ENCODE measurements at places on chromosomes 7 and 10.

DNA sequence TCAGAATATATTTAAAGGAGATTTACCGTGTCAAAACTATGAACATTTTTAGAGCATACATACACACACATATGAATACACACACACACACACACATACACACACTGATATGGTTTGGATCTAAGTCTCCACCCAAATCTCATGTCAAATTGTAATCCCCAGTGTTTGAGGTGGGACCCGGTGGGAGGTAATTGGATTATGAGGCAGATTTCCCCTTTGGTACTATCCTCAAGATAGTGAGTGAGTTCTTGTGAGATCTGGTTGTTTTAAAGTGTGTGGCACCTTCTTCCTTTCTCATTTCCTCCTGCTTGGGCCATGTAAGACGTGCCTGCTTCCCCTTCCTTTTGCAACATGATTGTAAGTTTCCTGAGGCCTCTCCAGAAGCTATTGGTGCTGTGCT lies 515.0 kb upstream of the ZMIZ1 start:
- no peak for DNase-seq

DNA sequence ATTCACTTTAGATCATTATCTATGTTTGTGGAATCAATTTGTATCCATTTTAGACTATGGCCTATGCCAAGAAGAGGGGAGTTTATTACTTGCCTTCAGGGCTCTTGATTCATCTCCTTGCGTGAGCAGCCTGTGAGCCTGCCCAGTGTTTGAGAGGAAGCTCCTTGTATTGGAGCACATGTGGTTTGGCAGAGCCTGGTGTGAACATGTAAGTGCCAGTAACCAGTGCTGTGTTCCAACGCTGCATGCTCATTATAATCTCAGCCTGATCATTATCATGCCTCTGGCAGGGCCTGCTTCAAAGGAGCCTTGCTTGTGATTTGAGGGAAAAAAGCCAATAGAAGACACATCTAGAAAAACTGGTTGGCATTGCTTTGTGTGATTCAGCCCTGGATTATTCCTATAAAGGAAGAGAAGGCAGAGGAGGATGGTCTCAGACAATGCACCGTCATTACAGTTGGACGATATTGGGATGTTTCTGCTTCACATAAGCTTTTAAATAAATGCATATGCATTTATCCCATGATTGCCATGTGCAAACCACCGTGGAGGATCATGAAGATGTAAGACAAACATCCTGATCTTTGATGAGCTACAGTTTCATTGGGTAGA lies 203.4 kb upstream of the AHR start:
- no peak for DNase-seq

GRCh38 chr7:114432061-114432460 lies 17.4 kb downstream of the FOXP2 start:
- no peak for DNase-seq

- DNase-seq, result no peak
These were observed 90.9 kb downstream of the NT5C2 start for GRCh38 chr10:103102195-103102594.

GRCh38 chr7:36906956-36907635 lies 182.8 kb upstream of the AOAH start:
- no peak for DNase-seq

GRCh38 chr7:12601302-12601869 lies 30.9 kb downstream of the SCIN start:
- DNase-seq, result peak; percentile 11

- DNase-seq, result no peak
These were observed 6.8 kb upstream of the CSTF2T start for GRCh38 chr10:51706225-51706624.

- no peak for DNase-seq
These were observed 35.8 kb upstream of the DIP2C start for GRCh38 chr10:725302-725701.

DNA sequence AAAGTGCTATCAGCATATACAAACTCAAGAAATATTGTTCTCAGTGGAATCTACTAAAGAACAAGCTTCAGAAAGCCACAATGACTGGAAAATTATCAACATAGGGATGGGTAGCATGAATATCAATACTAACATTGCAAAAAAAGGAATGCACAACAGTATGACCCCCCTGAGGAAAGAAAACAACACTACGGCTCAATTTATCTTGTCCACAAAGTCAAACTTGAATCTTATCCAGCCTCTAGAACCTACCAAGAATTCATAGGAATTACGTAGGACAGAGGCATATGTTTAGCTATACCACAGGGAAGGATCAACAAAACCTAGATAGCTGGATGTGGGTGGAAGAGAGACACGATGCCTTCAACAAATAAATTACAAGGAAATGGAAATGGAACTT lies 54.6 kb downstream of the AGMO start:
- DNase-seq, result no peak

DNA sequence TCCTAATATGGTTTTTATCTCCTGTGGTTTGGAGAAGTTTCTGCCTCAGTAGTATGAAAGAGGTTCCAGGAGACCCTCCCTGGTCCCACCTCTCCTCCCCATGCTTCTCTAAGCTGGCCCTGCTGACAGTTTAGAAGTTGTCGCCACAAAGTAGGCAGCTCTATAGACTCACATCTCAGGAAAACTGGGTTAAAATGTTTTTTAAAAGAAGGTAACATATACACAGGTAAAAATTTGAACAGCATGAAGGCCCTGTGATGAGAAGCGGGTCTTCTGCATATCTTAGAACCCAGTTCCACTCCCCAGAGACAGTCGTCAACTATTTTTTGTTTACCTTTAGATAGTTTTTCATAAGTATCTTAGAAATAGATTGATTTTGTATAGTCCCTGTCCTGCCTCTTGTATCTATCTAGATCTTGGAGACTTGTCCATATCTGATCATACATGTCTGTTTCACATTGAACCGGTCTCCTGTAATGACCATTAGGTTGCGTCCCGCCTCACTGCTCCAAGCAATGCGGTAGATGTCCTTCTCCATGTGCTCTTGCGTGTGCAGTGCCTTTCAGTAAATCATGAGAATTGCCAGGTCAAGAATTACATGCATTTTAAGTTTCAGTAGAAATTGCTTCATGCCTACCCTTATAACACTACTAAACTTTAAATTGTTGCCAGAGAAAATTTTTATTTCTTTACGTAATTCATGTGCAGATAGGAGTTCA lies 2.2 kb downstream of the DUSP5 start:
- DNase-seq, result no peak

- peak; percentile 66 for DNase-seq
These were observed 10.0 kb upstream of the TLX1 start for GRCh38 chr10:101120884-101121653.

GRCh38 chr7:18803923-18804322 lies 308.4 kb downstream of the HDAC9 start:
- DNase-seq, result no peak

DNA sequence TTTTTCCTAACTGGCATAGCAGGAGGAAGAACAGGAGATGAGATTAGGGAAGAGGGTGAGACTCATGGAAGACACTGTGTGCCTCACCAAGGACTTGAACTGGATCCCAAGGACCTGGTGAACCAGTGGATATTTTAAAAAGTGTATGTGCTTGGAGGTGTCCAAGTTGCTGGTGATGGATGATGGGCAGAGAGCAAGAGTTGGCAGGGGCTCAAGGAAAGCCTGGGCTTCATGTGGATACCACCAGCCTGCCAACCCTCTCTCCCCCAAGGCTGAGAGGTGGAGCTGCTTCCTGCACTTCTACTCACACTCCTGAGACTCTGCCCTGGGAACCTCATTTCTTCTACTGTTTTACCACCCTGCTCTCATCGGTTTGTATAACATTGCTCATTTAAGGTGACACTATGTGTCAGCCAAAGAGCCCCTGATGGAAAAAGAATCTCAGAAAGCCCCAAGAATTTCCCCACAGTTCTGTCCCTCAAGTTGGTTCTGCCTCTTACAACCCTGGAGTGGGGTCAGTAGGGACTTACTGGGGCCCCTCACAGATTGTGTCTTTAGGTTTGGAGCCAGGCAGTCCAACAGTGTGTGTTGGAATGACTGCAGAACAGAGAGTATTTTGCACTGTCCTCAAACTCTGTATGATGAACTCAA lies 56.2 kb upstream of the PDCD4 start:
- DNase-seq, result peak; percentile 44

GRCh38 chr7:135917721-135918120 lies 59.4 kb downstream of the MTPN start:
- no peak for DNase-seq

DNA sequence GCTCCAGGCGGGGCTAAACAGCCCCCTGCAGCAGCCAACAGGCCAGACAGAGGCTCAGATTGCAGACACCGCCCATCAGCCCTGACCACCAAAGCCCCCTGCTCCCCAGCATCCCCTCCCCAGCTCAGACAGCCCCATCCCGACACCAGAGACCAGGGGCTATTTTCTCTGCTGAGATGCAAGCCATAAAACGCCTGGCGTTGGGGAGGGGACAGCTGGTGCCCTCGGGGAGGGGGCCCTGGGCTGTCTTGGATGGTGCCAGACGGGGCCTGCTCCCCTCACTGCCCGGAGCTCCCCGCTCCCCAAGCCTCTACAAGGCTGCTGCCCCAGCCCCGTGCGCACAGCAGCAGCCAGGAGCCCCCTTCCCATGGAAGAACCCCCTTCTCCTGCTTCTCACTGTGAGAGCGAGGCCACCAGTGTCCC lies 31.8 kb downstream of the GET4 start:
- DNase-seq, result no peak

DNA sequence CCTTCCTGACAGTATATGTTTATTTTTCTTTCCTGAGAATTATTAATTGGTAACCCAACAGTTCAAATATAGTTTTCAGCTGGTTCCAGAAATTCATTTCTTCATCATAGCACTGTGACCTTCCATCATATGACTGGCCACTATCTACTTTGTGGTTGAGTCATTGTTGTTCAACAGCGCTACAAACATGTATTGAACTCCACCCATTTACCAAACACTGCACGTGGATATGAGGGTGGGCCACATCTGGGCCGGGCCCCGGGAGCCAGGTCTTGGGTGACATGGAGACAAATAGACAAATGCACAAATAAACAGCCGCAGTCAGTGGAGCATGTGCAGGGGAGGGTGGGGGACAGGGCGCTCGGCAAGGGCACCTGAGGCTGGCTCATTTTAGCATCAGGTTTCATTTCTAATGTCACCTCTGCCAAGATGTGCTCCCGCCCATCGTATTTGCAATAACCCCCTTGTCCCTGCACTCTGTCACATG lies 24.0 kb upstream of the EEPD1 start:
- no peak for DNase-seq

DNA sequence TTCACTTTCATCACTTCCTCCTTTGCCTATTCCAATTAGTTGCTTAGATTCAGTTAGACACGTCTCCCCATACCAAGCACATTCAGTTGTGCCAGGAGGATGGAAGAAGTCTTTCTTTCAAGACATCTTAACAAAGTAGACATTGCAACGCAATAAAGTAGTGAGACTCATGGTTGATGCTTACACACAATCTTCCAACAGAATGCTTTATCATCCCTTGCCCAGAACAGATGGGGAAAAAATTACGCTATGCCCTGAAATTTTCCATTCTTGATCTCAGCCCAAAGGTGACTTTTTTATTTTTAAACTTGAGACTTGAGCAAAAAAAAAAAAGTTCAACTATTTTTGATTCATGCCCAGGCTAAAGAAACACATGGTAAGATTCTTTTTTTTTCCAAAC lies 74.9 kb downstream of the KCNMA1 start:
- DNase-seq, result no peak

DNA sequence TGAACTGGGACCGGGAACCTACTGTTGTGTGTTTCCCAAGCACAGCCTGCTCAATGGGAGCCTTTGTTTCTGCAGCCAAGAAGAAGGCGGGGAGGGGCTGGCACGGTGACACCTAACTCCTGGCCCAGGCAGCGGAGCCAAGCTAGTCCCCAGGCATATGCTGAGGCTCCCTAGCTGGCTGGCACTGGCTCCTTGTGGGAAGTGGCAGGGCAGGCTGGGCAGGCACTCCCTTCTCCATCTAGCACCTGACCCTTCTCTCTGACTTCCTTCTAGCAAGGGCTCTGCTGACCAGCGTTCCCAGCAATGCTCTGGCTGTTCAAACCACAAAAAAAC lies 325.0 kb downstream of the PLXNA4 start:
- no peak for DNase-seq

DNA sequence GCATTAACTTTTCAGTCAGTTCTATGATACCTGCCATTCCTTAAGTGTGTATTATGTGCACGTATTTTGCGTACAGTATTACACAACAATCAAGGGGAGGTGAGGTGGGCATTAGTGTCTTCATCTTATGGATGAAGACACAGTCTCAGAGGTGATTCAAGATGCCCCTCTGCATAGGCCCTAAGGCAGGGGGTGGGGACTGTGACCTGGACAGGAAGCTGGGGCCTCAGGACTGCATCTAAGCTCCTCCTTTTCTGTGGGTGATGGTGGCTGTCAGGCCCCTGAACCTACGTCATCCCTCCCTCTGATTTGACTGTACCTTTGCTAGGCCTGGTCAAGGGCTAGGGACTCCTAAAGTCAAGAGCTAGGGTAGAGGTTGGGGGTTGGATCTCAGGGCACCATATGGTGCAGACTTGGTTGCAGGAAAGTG lies 38.9 kb downstream of the HK1 start:
- DNase-seq, result peak; percentile 84

DNA sequence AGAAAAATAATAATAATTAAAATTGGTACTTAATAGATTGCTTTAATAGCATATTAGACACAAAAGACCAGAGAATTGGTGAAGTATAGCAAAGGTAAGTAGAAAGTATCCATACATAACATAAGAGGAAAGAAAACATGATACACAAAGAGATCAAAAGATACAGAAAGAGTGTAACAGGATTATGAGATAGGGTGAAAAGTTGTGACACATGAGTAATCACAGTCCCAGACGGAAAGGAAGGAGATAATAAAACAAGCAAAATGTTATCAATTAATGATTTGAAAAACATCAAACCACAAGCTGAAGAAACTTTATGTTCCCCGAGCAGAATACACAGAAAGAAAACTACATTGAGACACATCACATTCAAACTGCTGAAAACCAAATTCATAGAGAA lies 10.5 kb downstream of the TCAF1 start:
- no peak for DNase-seq

DNA sequence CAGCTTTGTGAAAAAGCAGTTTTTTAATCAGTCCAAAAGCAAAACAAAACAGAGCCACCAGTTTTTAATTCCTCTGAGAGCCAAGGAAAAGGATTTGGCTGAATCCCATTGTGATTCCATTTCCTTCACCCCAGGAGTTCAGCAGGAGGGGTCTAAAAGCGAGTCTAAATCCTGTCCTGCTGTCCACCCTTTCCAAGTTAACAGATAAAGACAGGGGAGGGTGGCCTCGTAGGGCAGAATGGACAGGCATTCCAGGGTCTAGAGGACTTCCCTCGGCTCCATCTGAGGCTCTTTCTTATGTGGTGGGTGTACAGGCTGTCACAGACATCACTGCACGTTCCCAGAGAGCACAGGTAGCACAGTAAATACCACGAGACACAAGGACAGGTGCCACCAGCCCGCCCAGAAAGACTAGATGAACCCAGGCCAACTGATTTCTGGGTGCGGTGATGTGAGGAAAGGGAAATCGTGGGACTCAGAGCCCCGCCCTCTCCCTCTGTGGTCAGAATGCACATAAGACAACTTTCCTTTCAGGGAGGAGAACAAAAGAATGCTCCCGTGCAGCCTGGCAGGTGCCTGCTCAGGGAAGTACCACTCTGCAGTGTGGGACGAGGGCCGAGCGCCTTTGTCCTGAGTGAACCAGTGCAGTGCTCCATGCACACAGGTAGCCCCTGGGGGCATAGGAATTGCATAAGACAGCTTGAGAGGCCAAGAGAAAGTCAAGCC lies 119.7 kb downstream of the ABLIM1 start:
- DNase-seq, result no peak

All from GM20000 (cell line).